ENCODE measurements at places on chromosomes 16 and 17.

DNA sequence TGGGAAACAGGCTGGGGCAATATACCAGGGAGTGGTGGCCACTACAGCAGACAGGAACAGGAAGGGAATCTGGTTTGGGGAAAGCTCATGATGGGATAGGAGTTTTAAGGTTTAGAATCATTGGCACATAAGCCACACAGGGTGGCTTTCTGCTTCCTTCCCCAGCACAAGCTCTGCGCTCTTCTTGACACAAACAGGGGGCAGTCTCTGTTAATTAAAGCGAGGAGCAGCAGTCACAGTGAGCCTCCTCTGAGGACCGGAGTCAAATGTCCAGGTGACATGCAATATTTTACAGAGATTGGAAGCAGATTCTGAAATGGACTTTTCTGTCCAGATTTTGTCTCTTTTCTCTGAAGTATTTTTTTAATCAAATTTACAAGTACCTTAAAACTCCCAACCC is 2.8 kb upstream of the SHISA9 start:
- H3K36me3 ChIP-seq: no peaks in the 10 kb centered on the region
- no peak for DNase-seq
- H3K4me3 ChIP-seq: no peak overlapping the region
- peaks cover 20% of the 10 kb centered on the region for H3K27me3 ChIP-seq
- no peak overlapping the region for H3K27ac ChIP-seq

- H3K4me1 ChIP-seq: no peaks in the 10 kb centered on the region
- no peaks in the 10 kb centered on the region for H3K36me3 ChIP-seq
- H3K27ac ChIP-seq: no peak overlapping the region
Observed at GRCh38 chr16:50124769-50125168, 28.3 kb upstream of the TENT4B start.

GRCh38 chr17:28724500-28725165 is 1.4 kb downstream of the TLCD1 start:
- peaks cover 36% of the 10 kb centered on the region for H3K36me3 ChIP-seq
- H3K27ac ChIP-seq: no peak overlapping the region
- no peak for DNase-seq
- no peaks in the 10 kb centered on the region for H3K27me3 ChIP-seq

- H3K4me3 ChIP-seq: no peak overlapping the region
- no peak for DNase-seq
- H3K27me3 ChIP-seq: no peaks in the 10 kb centered on the region
Observed at GRCh38 chr17:53191878-53192277, 630.8 kb upstream of the KIF2B start.

DNA sequence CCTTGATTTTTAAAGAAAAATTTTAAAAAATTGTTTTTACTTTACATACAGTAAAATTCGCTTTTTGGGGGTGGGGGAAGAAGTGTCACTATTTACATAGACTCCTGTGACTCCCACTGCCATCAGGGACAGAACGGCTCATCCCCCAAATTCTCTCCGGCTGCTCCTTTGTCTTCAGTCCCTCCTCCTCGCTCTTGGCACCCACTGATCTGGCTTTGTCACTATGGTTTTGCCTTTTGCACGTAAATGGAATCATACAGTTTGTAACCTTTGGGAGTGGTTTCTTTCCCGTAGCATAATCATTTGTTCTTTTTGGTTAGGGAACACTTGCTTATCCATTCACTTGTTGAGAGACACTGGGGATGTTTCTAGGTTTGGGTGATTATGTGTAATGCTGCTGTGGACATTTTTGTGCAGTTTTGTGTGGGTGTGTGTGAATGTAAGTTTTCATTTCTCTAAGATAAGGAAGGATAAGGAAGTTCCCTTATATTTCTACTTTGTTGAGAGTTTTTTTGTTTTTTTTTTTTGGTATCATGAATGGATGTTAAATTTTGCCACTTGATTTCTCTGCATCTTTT is 27.4 kb downstream of the RAB11FIP4 start:
- no peaks in the 10 kb centered on the region for H3K36me3 ChIP-seq
- no peaks in the 10 kb centered on the region for H3K4me1 ChIP-seq
- no peak for DNase-seq
- H3K4me3 ChIP-seq: no peak overlapping the region
- no peak overlapping the region for H3K27ac ChIP-seq

Data from IMR-90 (cell line).